Upper lobe of left lung (tissue), 6 donors: ENCODE measurements at places on chromosomes 16 and 17.

- no peak overlapping the region for H3K27ac ChIP-seq
- no peak for DNase-seq
- no peaks in the 10 kb centered on the region for H3K4me1 ChIP-seq
- H3K27me3 ChIP-seq, result no peaks in the 10 kb centered on the region
- no peak overlapping the region for H3K4me3 ChIP-seq
Observed at GRCh38 chr16:63614429-63614828, 1507.4 kb downstream of the CDH11 start.

DNA sequence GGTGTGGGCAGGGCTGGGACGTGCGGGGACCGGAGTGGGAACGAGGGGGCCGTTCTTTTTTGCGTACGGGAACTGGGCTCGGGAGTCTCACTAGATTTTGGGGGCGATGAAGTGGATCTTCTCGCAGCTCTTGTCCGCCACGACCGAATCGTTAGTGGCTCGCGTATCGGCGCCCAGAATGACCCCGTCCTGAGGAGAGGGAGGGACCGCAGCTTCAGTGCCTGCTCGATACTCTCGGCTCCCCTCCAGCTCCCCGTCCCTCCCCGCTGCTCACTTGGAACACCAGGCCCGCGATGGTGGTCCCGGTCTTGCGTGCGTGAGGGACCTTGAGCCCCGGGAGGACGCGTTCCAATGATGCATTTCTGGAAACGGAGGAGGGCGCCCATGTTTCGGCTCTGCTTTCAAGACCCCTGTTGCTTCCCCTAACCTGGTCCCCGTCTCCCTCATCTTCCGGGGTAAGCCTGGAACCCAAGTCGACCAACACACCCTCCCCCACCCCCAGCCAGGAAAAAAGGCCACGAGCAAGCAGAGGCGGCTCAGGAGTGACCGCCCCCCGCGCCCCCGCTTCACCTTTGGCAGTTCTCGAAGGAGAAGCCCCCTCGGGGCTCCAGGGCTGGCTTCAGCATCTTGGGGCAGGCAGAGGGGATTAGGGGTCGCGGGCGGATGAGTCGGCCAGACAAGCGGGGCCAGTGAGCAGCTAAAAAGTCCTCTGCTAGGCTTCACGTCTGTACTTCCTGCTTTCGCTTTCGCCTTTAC is at the start of gene PSMB10:
Gene PSMB10, minus strand, starts transcription at position 727 of the 756 bp plus-strand sequence. Its CDS starts 101 bp downstream, at position 626.
- H3K27ac ChIP-seq, result peak within 1 kb of the TSS; percentile 93
- peaks cover 43% of the 10 kb centered on the region for H3K36me3 ChIP-seq
- peak within 1 kb of the TSS; percentile 95 for H3K4me3 ChIP-seq

GRCh38 chr17:74862919-74863318 is 3.2 kb upstream of the GRIN2C start:
- H3K4me1 ChIP-seq, result peaks cover 26% of the 10 kb centered on the region
- H3K27ac ChIP-seq, result no peak overlapping the region
- peaks cover 38% of the 10 kb centered on the region for H3K27me3 ChIP-seq
- H3K36me3 ChIP-seq, result no peaks in the 10 kb centered on the region
- no peak for DNase-seq
- H3K4me3 ChIP-seq, result no peak overlapping the region

GRCh38 chr16:9258423-9259051 is 167.1 kb downstream of the HAPSTR1 start:
- H3K27ac ChIP-seq, result no peak overlapping the region
- H3K4me1 ChIP-seq, result no peaks in the 10 kb centered on the region
- DNase-seq, result no peak
- H3K36me3 ChIP-seq, result no peaks in the 10 kb centered on the region
- no peaks in the 10 kb centered on the region for H3K27me3 ChIP-seq
